Stimulated activated CD4-positive, alpha-beta T cell treated with anti-CD3 and anti-CD28 coated beads, Interleukin-2, amount 100 ng/mL, for 24 hours (primary cell): ENCODE measurements at places on chromosomes 6 and 20.

- no peak for DNase-seq
Observed at GRCh38 chr20:63342561-63343459, 18.3 kb downstream of the CHRNA4 start.

- DNase-seq = no peak
Observed at GRCh38 chr6:39247667-39248194, 18.5 kb upstream of the KCNK5 start.

DNA sequence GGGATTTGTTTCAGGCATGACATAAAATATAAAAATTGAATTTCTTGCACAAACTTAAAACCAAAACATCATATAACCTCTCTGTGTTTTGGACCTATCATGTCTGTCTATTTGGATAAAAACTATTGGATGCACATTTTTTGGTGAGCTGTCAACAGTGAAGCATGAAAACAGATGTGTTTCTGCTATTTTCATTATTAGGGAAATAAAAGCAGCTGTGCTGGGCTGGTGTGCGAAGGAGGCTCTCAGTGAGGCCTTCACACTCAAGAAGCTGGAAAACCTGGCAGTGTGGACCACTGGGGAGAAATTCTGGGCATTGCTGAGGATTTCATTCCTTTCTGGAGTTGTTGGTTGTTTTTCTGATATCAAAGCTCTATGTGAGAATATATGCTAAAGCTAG is 395.3 kb downstream of the GJA1 start:
- no peak for DNase-seq

DNA sequence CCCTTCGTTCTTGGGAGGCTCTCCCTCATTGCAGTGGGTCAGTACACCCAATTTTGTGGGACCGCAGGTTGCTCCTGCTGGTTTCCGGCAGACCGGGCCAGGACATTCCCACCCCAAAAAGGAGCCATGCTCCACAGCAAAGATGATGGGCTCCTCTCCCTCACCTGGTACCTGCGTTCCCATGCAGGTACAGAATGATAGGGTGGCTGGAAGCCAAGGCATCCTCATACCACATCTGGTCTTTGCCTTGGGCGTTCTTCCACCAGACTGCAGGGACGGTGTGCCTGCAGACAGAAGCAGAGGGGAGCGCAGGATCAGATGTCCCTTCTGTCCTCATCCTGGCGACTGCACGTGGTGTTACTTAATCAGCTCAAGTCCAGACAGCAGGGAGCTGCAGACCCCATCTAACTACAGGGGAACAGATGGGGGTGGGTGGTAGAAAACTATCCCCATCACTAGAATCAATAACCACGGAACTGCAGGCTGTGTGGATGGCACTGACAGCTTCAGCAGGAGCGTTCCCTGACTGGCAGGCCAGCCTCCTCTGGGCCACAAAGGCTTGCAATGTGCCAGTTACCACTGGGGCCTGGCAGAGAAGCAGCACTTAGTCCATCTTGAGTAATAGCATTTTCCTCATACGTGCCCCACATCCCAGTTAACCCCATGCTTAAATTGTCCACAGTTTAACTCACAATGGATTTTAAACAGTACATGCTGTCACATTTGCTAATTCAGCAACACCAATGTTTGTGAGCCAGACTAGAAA is 70.4 kb downstream of the ABHD12 start:
- no peak for DNase-seq

DNA sequence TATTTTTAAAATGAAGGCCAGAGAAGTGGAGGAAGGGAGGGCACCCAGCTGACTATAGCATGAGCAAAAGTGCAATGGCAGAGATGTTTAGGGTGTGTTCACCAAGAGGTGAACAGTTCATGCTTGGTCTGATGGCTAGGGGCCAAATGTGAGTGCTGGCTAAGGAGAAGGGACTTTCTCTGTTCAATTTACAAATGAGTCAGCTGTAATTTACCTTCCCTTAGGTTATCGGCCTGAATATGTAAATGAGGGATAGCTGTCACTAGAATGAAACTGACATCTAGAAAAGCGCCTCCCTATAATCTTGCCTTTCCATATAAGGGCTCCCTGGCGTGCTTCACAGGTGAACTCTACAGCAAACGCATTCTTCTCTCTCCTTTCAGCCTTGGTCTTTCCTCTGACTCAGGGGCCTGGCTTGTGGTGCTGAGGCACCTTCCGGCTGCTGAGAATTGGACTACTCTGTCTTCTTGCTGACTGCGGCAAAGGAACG is 114.7 kb upstream of the BACH2 start:
- peak; percentile 70 for DNase-seq

DNA sequence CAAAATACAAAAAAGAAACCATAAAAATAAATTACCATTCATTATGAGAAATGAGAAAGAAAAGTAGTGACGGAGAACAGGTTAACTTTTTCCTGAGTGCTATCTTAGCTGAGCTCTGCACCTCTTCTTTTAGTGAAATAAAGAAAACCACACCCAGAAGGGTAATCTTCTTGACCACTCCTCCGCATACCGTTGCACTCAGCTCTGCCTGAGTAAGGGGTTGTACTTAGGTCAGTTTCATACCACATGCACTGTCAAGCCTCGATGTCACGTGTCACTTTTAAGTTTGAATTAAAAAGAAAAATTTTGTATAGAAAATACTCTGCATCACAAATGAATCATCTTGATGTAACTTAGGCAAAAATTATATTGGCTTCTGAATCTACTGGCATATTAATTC is 2.8 kb downstream of the EZR start:
- DNase-seq = no peak

DNA sequence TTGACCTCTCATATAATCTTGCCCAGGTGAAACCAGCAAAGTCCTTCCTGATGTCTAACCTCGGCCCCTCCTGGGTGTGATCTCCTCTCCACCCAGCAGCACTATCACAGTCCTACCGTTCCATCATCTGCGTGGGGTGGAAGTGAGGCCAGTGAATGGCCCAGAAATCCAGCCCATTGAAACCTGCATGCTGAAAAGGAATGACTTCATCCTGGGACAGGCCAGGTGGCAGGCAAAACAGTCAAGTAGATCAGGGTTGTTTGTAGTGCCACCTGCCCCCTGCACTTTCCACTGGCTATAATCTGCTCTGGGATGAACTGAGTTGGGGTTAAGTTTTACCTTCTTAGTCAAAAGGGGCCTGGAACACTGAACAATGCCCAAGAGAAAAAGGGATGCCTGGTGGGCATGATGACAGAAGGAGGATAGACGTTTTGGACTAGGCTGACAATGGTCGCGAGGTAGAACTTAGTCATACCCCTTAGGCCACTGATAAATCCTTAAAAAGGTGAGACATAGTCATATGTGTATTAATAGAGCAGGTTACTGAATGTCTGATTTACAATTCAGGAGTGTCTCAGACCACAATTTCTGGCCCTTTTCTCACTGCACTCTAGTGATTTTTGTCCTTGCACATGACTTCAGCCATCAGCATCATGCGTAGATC is 8.1 kb upstream of the HSP90AB1 start:
- DNase-seq = no peak

DNA sequence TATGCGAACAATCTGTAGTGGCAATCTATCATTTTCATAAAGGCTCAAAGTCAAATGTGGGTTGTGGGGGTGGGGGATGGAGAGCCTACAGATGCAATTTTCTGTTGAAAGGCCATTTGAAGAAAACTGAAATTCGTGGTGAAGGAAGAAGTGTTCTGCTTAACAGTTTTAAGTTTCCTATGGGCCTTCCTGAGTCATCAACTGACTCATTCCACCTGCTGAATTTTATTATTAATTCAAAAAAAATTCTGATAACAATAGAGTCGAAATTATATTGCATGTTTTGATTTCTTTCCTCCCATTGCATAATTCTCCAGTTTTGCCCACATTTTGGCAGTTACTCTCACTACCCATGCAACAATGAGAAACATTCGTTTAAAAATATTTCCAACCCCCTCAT is 622.3 kb upstream of the ARID1B start:
- DNase-seq = no peak

DNA sequence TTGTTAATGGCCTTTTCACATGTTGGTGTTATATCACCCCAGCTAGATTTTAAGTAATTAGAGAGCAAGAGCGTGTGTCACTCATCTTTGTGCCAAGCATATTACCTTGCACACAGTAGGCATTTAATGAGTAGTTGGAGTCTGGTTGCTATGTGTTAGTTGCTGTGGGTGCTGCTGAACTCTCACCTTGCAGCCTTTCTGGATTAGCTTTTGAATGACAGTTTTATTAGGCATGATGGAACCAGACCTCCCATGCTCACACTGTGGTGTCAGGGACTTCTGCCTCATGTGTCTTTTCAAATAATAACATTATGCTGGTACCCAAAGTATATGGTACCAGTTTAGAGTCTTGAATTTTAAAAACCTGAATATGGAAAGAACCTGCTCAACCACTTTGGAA is 55.9 kb downstream of the TRAF3IP2 start:
- DNase-seq = no peak

- no peak for DNase-seq
Observed at GRCh38 chr6:66230591-66230990, 523.6 kb upstream of the EYS start.

GRCh38 chr6:75932067-75932466 is 140.4 kb downstream of the IMPG1 start:
- peak; percentile 3 for DNase-seq

DNA sequence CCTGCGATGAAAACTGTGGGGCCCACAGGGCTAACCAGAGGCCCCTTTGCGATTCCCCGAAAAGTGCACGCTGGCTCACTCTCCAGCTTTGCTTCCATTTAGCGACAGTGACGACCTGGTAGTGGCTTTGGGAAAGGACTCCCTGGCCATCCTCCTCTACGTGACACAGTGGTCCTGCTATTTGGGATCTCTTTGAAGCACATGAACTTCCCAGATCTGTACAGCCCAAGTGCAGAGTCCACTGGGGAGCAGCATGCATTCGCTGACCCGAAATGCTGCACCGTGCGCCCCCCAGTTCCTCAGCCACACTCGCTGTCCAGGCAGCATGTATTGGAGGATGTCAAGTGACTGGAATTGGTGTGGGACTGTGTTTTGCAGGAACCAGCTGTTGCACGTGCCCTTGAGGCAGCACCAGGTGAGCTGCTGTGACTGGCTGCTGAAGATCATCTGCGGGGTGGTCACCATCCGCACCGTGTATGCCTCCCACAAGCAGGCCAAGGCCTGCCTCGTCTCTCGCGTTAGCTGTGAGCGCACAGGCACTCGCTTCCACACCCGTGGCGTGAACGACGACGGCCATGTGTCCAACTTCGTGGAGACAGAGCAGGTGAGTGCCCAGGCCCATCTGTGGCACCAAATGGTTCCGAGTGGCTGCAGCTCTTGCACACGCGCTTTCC is 51.6 kb downstream of the SYNJ2 start:
- DNase-seq = no peak

DNA sequence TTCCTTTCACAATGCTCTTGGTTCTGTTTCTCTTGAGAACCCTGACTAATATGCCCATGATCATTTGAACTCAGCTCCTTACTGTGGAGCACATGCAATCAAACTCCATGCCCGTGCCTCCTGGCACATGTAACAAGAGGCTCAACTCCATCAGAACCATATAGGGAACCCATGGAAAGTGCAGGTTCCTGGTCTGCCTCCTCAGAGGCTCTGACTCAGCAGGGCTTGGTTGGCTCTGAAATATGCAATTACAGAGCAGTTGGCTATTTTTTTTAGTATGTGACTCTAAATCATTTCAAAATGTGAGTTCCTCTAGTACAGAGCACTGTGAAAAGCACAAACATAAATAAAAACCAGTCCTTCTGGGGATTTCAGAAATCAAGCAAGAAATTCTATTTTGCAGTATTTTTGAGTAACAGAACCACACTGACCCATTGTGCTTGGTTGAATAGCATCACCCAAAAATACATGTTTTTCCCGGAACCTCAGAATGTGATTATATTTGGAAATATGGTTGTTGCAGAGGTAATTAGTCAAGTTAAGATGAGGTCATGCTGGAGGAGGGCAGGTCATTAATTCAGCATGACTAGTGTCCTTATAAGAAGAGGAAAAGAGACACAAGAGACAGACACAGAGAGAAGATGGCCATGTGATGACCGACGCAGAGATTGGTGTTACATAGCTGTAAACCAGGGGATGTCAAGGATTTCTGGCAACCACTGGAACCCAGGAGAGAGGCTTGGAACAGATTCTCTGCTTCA is 13.2 kb upstream of the MAP3K4 start:
- DNase-seq = no peak

GRCh38 chr6:155264693-155265320 is 994 bp downstream of the CLDN20 start:
- DNase-seq = no peak

DNA sequence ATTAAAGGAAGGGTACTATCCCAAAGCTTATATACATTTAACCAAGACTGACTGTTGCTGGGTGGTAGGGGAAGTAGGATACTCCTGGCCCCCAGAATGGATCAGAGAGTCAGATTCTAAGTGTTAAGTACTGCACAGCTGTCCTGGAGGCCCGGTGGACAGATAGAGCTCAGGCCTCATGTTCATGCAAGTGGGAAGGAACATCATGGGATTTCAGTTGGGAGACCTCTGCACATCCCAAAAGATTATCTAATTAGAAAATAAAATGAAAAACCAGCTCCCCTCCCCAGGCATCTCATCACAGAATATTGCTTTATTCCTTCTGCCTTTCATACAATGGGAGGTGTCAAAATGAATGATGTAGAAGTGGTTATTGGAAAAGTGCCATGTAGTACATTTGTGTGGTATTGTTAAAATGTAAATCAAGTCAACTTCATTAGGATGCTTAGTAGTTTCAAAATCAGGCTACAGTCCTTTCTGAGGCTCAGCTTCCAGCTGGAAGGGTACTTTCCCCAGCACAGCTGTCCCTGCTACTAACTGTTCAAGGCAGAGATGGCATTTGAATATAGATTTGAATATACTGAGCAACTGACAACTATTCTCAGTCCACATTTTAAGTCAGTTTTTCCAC is 82.9 kb downstream of the SLC35B3 start:
- DNase-seq = no peak

DNA sequence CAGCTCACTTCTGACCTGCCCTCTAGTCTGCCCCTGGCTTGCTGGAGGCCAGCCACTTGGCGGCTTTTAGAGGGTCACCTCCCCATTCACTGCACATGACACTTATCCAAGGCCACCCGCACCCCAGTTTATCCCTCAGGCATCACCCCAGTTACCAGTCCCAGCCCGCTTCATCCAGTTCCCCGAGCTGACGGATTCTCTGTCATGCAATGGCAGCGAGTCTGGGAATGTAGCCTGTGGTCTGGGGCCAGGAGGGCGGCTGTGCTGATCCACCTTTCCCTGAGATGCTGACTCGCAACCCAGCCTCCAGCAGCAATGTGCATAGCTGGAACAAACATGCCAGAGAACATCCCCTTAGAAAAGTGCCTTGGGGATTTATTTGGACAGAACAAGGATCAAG is 25.8 kb downstream of the SYNDIG1 start:
- DNase-seq = no peak

DNA sequence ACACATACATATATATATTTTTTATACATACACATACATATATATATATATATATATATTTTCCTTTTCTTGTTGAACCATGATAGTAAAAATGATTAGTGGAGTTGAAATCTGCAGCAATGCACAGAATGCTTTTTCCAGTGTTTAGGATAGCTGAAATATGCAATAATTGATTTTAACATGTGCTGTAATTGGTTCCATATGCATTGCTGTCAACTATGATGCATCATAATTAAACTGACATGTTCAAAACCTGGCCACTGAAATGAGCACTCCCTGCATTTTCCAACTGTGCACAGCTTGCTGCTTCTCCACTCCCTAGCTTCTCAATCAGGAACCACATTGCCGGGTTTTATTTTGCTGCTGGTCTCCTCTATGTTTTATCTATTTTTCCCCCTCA is 358.3 kb downstream of the PAX1 start:
- no peak for DNase-seq
